Esophagus squamous epithelium (tissue), 5 donors: ENCODE measurements at places on chromosomes 16 and 17.

GRCh38 chr17:72345536-72345935 is 224.7 kb downstream of the SOX9 start:
- no peak for DNase-seq

- DNase-seq: no peak
Observed at GRCh38 chr17:59513934-59514841, 51.2 kb upstream of the DHX40 start.

GRCh38 chr16:86533767-86534351 is 21.2 kb downstream of the MTHFSD start:
- DNase-seq: no peak

DNA sequence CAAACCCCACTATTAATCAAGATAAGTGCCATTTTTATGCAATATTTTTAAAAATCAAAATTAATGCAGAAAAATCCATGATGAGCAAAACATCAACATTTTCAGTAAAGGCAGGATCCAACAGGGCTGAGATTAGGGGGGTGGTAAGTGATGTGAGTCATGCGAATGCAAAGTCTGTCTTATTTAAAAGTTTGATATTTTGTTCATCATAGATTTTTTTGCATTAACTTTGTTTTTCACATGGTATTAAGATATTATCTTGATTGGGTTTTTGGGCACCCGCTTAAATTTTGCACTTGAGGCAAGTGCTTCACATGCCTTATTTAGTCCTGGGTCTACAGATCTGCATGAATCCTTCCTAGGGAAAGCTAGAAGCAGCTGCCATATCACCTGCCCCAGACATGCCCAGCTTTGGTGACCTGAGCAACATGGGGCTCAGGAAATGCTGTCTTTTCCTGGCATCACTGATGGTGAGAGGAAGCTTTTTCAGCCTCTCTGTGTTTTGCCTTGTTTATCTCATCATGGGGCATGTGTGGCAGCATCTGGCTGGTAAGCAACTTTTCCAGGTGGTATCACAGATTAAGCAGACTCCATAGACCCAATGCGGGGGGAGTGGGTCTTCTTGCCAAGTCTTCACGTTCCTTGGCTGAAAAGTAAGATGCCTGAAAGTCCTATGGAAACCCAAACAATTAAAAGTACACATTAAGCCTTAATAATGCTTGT is 57.6 kb upstream of the NFAT5 start:
- DNase-seq: no peak

DNA sequence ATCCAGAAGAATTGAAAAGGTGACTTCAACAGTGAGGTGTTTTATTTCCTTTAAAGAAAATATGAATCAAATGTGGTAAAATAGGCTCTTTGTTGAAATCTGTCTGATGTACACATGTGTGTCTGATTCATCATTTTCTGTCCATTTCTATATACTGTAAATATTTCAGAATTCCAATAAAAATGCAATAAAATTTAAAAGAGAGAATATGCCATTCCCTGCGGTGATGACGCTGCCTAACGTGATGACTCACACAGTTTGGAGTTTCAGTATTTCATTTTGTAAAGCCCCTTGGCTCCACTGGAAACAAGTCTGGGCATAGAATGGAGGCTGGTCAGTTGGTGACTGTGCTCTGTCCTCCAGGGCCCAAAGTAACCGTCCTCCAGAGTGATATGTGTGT is 482.5 kb upstream of the CDH5 start:
- no peak for DNase-seq

GRCh38 chr16:67304020-67304419 is 22.5 kb downstream of the KCTD19 start:
- DNase-seq: no peak

DNA sequence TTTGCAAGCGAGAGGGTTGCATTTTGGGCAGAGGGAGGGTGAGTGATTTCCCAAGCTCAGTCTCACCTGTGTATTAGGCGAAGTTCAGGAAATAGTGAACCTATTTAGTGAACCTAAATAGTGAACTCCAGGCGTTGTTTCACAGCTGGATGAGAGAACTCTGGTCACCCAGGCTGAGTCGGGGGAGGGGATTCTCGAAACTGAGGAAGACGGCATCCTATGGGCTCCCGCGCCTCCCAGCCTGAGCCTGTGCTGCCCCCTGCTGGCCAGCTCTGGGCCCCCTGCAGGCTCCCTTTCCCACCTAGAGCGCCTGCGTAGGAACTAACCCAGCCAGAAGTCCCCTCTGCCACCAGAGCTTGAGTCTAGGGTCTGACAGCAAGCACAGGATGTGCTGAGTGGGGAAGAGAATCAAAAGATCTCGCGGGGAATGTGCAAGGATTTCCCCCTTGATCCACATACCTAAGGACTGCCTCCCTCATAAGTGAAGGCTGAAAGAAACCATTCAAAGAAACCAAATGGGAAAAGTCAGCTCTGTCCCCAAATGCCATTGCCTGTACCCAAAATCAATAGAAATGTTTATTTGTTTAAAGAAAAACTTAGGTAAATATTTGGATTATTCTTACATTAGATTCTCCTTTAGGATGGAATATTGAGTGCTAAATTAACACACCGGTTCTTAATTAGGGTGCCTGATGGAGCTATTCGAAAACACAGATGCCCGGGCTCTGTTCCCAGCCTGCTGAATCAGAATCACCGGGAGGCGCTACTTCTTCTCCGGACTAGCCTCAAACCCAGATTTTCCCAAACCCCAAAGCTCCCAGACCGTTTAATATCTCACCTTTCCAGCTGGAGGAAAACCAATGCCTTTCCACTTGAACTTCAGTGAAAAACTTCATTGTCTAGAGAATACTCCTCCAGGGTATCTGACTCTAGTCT is 14.8 kb upstream of the MARVELD3 start:
- no peak for DNase-seq

- no peak for DNase-seq
Observed at GRCh38 chr17:57563958-57564357, 181.1 kb downstream of the CCDC182 start.

DNA sequence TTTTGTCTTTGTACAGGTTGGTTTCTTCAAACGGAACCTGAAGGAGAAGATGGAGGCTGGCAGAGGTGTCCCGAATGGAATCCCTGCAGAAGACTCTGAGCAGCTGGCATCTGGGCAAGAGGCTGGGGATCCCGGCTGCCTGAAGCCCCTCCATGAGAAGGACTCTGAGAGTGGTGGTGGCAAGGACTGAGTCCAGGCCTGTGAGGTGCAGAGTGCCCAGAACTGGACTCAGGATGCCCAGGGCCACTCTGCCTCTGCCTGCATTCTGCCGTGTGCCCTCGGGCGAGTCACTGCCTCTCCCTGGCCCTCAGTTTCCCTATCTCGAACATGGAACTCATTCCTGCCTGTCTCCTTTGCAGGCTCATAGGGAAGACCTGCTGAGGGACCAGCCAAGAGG is 4.9 kb downstream of the ZNF768 start:
- DNase-seq: no peak

- DNase-seq: no peak
Observed at GRCh38 chr17:8382880-8383142, 182 bp downstream of the RPL26 start.

DNA sequence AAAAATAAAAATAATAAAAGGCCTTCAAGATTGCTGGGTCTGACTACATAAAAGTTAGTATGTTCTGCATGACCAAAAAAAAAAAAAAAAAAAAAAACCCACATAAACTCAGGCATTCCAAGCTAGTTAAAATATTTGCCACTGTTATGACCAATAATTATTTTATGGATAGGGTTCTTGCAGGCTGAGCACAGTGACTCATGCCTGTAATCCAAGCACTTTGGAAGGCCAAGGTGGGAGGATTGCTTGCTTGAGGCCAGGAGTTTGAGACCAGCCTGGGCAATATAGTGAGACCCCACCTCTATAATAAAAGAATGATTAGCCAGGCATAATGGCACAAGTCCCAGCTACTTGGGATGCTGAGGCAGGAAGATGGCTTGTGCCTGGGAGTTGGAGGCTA is 8.1 kb downstream of the SCNN1B start:
- DNase-seq: no peak

DNA sequence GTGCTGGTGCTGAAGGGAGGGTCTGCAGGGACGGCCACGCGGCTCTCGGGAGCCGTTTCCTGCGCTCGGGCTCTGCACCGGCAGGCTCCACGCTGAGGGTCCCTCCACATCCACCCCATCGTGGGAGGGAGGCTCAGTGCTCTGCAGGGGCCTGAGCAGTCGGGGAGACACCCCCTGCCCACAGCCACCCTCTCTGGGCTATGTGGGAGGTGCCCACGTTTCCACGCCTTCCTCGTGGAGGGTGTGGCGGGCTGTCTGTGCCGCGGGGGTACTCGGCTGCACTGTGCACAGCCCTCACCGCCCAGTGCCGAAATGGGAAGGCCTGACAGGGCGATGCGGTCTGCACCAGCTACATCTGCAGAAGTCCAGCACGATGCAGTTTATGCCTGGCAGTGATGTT is 25.5 kb upstream of the ZNF750 start:
- DNase-seq: no peak

DNA sequence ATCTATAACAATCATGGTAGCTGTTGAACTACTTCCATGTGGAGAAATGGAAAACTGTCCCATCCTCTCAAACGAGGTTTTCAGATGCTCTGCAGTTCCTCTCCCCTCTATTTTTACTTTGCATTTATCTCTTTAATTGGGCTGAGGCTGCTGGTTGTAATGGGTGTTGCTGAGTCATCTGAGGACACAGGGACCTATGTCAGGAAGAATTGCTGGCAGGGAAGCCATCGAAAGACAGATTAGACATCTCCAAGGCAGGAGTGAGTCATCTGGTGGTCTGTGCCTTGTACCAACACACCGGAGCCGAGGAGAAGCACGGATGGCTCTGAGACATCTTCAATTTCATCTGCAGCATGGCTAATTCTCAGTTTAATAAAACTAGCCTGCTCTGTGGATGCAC is 394.5 kb downstream of the GRIN2A start:
- DNase-seq: no peak

DNA sequence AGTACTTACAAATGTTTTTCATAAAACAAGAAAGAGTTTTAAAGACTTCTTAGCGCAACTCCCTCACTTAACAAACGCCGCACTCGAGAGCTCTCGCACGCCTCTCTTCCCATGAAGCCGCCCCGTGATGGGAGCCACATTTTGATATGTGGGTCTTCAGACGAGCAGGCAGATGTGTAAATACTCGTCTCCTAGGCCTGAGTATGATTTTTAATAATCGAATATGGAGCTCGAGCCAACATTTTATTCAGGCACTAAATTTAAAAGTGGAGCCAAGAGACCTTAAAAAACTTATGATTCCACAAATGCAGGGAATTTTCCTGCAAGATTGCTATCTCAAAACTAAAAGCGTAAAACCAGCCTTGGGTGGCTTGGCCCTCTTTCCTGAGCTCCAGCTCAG is 55.4 kb downstream of the IRX6 start:
- no peak for DNase-seq

DNA sequence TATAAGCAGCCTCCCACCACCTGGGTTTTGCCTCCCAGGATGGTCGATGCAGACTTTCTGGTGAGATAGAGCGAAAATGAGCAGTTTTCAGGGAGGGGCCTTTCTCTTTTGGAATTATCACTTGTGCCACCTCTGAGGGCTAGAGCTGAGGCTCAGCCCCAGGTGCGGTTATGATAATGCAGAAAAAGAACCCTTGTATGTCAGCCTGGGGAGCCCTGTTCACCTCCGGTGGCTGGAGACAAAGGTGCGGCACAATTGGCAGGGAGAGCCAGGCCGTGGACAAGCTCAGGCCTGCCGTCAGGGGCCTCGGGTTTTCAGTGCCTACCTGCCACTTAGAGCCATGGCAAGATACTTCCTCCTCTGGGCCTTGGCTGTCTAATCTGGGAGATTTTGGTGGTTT is 4.4 kb downstream of the SCPEP1 start:
- no peak for DNase-seq

- no peak for DNase-seq
Observed at GRCh38 chr17:79204261-79204660, 129.6 kb downstream of the ENGASE start.

DNA sequence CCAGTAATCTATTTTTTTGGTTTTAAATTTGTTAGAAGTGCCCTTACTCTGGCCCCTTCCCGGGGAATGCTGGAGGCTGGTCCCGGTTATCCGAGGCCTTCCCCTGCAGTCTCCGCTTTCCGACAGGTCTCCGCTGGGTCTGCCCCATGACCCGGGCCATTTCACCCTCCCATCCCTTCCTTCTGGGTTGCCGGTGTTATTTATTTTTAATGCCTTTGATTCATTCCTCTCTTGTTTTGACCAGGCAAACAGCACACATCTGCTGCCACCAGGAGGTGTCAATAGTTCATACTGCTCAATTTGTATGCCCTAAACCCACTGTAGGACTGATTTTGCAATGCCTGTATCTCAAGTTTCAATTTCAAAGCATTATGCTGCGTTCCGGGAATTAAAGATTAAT is 113.2 kb upstream of the IRX5 start:
- no peak for DNase-seq

DNA sequence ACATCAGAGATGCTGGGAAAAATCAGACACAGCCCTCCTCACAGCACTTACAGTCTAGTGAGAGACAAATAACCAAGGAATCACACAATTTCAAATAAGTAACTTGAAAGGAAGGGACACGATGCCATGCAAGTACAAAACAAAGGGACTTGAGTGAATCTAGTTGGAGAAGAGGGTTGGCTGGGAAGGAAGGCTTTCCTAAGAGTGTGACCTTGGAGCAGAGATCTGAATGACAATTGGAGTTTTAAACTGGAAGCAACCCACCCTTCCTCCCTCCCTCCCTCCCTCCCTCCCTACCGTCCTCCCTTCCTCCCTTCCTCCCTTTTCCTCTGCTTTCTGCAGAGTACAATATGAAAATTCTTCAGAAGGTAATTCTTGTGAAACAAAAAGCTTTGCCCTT is 31.1 kb downstream of the ADAMTS18 start:
- no peak for DNase-seq

GRCh38 chr17:68591583-68591982 is 9.6 kb downstream of the FAM20A start:
- DNase-seq: no peak

- no peak for DNase-seq
Observed at GRCh38 chr17:64180089-64181073, 50.4 kb upstream of the ERN1 start.

DNA sequence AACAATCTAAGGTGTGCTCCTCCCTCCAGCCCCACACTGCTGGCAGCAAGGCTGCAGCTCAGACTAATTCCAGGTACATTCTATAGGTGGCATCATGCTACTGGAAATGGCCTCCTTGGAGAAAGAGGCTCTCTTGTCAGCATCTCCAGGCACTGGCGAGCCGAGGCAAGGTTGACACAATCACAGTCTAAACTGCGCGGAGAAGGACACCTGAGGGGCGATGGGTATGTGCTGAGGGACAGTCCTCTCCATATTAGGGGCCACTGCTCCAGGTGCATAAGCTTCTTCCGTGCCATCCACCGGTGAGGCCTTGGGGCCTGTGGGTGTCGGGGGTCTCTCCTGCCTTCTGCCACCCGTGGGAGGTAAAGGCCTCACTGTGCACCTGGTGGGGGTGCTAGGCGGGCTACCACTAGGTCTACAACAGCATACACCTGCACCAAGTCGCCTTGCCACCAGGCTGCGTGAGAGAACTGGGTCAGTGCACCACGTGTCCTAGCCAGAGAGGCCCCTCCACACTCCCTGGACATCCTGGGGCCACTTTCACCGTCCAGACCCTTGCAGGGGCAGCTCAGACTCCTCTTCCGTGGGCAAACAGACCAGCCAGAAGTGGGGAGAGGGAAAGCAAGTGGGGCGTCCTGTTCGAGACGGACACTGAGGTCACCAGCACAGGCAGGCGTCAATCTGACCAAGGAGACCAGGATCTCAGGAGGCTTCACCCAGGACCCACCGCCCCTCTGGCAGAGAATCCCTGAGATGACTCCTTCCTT is 12.1 kb upstream of the CBX8 start:
- DNase-seq: no peak
